Osteocyte (in vitro differentiated cells): ENCODE measurements at places on chromosomes 13 and 19. TPM values are rescaled to one million over a fixed set of nuclear protein-coding genes. Genes with fewer than 3 reads are reported as not detected.

The PLVAP gene
- 0.26 TPM in 1 of 2 replicates, not detected in the other for total RNA-seq

The SIGLEC5 gene
- not detected in 2 replicates for total RNA-seq

The FGF9 gene
- not detected in 2 replicates for total RNA-seq

- H3K4me1 ChIP-seq = no peaks in the 10 kb centered on the region
- no peak overlapping the region for H3K4me3 ChIP-seq
- no peak overlapping the region for H3K27ac ChIP-seq
- peaks cover 6% of the 10 kb centered on the region for H3K27me3 ChIP-seq
These were observed 748.1 kb downstream of the DACH1 start for GRCh38 chr13:71118779-71119364.

DNA sequence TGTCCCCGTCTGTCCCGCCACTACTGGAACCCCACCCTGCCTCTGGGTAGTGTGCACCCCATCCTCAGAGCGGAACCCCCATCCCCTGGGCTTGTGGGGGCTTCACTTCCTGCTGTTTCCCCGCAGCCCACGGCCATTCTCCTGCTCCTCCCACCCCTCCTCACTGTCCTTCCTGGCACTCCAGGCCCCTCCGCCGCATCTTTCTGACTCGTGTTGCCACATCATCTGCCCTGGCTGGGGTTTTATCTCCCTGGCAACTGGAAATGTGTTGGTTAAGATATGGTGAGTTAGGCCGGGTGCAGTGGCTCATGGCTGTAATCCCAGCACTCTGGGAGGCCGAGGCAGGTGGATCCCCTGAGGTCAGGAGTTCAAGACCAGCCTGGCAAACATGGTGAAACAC, 37.3 kb downstream of the KDM4B start:
- H3K4me3 ChIP-seq = no peak overlapping the region
- no peaks in the 10 kb centered on the region for H3K27me3 ChIP-seq
- no peak for DNase-seq
- peaks cover 5% of the 10 kb centered on the region for H3K36me3 ChIP-seq

DNA sequence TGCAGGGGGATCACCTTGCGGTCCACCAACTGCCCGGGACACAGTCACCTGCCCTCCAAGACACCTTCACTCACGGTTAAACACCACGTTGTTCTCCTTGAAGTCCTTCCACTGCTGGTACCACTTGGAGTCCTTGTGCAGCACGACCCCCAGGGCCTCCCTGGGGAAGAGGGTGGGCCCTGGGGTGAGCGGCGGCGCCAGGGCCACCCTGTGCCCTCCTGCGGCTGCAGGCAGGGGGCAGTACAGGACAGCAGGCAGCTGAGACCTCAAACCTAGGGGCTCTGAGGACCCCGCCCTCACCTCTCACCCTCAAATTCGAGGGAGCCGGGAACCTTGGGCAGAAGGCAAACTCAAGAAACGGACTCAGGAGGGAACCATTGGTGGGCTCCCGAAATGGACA, 7.5 kb upstream of the CTXN1 start:
- H3K36me3 ChIP-seq = peaks cover 32% of the 10 kb centered on the region
- no peak for DNase-seq
- no peak overlapping the region for H3K4me3 ChIP-seq

DNA sequence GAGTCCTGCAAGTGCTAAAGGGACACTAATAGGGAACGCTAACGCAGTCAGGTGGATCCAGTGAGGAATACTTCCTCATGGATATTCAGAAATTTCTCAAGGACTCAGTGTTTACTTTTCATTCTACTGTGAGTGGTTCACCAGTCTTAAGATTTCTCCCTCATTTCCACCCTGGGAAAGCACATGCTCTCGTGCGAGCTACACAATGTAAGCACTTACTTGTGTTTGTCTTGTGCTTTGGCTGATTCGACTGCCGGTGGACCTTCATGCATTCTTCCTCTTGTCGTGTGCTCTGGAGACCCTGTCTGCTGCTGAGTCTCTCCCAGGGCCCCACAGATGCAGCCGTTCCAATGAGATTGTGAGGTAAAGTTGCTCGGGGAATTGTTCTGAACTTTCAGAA, 180.1 kb downstream of the NUFIP1 start:
- no peak for DNase-seq
- peaks cover 38% of the 10 kb centered on the region for H3K4me1 ChIP-seq
- H3K27ac ChIP-seq = no peak overlapping the region
- no peaks in the 10 kb centered on the region for H3K36me3 ChIP-seq

- no peaks in the 10 kb centered on the region for H3K27me3 ChIP-seq
- no peak overlapping the region for H3K27ac ChIP-seq
- H3K36me3 ChIP-seq = no peaks in the 10 kb centered on the region
- no peaks in the 10 kb centered on the region for H3K4me1 ChIP-seq
- no peak for DNase-seq
These were observed 8.4 kb upstream of the VSTM2B start for GRCh38 chr19:29517412-29517811.

- H3K27ac ChIP-seq = peak overlapping the region; percentile 16
- DNase-seq = no peak
- no peaks in the 10 kb centered on the region for H3K27me3 ChIP-seq
- no peaks in the 10 kb centered on the region for H3K36me3 ChIP-seq
- peaks cover 22% of the 10 kb centered on the region for H3K4me1 ChIP-seq
- H3K4me3 ChIP-seq = no peak overlapping the region
These were observed 4.1 kb upstream of the CNN1 start for GRCh38 chr19:11534538-11534937.

GRCh38 chr13:50730496-50731351, 112.8 kb downstream of the DLEU7 start:
- no peaks in the 10 kb centered on the region for H3K36me3 ChIP-seq
- H3K27me3 ChIP-seq = peaks cover 4% of the 10 kb centered on the region
- no peak for DNase-seq
- no peak overlapping the region for H3K4me3 ChIP-seq

DNA sequence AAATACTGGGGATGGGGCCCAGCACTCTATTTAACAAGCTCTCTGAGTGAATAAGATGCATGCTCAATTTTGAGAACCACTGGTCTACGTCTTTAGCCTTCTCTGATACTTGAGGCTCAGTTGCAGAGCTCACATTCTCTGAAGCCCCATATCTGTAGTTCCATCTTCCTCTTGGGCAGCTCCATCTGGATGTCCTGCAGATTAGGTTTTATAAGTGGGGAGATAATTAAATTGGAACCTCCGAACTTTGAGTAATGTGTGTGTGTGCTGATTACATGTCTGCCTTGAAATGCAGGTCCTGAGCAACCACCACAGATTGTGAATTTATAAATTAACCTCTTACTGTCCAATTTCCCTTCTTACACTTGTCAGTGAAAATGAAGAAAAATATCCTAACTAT, 7.2 kb upstream of the RASL11A start:
- DNase-seq = no peak
- no peaks in the 10 kb centered on the region for H3K27me3 ChIP-seq
- peaks cover 12% of the 10 kb centered on the region for H3K4me1 ChIP-seq
- H3K4me3 ChIP-seq = no peak overlapping the region
- no peak overlapping the region for H3K27ac ChIP-seq

- H3K27me3 ChIP-seq = no peaks in the 10 kb centered on the region
- no peaks in the 10 kb centered on the region for H3K36me3 ChIP-seq
- no peak for DNase-seq
- H3K4me3 ChIP-seq = no peak overlapping the region
These were observed 115.7 kb upstream of the ZNF536 start for GRCh38 chr19:30256496-30256850.

DNA sequence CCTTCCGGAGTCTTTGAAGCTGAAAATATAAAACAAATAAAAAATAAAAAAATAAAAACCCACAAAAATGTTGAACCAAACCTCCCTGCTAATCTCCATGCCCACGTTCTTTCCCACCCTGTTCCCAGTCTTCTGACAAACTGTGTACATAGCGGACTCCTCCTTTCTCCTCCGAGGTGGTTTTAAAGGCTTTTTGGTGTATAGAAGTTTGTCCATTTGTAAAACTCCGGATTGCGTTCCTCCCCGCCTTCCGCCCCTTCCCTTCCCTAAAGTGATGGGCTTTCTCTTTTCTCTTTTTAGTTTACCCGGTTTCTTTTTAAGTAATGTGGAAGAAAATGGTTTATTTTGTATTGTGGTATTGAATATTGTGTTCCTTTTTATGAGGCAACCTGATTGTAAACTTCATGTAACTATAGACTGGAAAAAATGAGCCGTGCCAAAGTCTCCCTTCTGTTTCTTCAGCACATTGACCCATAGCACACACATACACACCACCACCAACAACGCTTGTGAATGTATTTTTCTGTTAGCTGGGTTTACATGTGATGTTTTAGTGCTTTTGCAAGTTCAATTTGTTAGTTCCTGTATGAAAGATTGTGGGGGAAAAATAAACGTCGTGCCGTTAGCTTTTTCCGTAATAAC, 4.4 kb downstream of the ZIC2 start:
- peak overlapping the region; percentile 98 for H3K27ac ChIP-seq
- DNase-seq = no peak
- peaks cover 42% of the 10 kb centered on the region for H3K4me1 ChIP-seq
- no peaks in the 10 kb centered on the region for H3K27me3 ChIP-seq

DNA sequence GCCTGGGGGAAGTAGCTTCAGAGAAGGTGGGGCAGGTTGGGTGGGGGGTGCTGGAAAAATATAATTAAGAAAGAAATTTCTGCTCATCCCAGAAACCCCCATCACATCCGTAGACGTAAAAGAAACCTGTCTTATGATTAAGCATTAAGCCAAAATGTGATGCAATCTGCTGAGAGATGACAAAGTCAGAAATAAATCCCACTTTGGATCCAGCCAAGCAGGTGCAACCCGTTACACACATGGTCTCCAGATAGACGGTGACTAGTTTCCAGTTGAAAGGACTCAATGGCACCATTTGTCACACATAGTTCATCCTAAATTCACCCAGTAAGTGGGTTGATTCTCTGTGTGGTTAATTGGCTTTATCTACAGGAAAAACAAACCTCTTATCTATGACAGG, 34.1 kb downstream of the PSG5 start:
- no peaks in the 10 kb centered on the region for H3K4me1 ChIP-seq
- no peaks in the 10 kb centered on the region for H3K36me3 ChIP-seq

GRCh38 chr13:72164811-72165210, 297.8 kb upstream of the DACH1 start:
- H3K4me3 ChIP-seq = no peak overlapping the region
- H3K27me3 ChIP-seq = no peaks in the 10 kb centered on the region
- no peak overlapping the region for H3K27ac ChIP-seq
- no peaks in the 10 kb centered on the region for H3K36me3 ChIP-seq
- DNase-seq = no peak

DNA sequence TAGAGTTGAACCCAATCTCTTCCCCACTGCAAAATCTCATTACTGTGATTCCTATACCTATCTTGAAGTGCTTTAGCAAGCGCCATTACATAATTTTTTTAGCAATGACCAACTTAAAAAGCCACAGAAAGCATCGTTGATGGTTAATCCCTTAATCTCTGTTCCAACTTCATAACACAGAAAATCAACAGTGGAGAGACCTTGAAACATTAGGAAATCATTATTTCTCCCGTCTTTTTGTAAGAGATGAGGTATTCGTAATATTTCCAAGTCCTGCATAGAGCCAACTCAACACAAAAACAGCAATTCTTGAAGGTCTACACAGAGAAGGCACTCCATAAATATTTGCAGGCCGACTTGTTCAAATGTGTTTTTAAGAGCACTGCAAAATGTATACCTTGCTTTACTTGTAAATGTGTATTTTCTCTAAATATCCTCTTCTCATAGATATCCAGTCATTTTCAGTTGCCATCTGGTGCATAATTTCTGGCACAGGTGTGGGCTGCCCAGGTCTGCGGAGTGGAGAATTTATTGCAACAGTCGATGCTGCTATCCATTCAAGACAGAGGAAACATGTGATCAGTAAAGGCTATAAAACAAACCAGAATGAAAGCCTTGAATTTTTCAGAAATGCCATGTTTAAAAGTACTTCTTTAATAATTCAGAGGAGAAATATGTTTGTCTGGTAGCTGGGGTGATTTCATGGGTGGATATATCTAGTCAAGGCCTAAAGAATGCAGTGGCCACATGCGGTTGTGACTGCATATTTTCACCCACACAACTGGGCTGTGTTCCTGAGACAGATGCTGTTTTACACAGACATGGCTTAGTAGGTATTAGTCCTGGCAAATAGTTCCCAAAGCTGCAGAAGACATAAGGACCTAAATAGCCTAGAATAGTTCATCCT, 234.3 kb upstream of the STARD13 start:
- no peaks in the 10 kb centered on the region for H3K27me3 ChIP-seq
- no peak for DNase-seq
- H3K4me3 ChIP-seq = no peak overlapping the region

GRCh38 chr13:100922599-100922998, 248.0 kb upstream of the TMTC4 start:
- H3K4me3 ChIP-seq = no peak overlapping the region
- H3K4me1 ChIP-seq = no peaks in the 10 kb centered on the region
- no peaks in the 10 kb centered on the region for H3K36me3 ChIP-seq
- no peaks in the 10 kb centered on the region for H3K27me3 ChIP-seq
- no peak for DNase-seq
